ENCODE measurements at places on chromosomes 5 and 9. TPM values are rescaled to one million over a fixed set of nuclear protein-coding genes. Genes with fewer than 3 reads are reported as not detected.

GRCh38 chr9:26856413-26857032 is 36.1 kb downstream of the CAAP1 start:
- DNase-seq: no peak

- no peak for DNase-seq
These were observed 55.0 kb downstream of the SH3PXD2B start for GRCh38 chr5:172399336-172399735.

GRCh38 chr9:7415836-7416235 is 383.7 kb downstream of the DMAC1 start:
- no peak for DNase-seq

DNA sequence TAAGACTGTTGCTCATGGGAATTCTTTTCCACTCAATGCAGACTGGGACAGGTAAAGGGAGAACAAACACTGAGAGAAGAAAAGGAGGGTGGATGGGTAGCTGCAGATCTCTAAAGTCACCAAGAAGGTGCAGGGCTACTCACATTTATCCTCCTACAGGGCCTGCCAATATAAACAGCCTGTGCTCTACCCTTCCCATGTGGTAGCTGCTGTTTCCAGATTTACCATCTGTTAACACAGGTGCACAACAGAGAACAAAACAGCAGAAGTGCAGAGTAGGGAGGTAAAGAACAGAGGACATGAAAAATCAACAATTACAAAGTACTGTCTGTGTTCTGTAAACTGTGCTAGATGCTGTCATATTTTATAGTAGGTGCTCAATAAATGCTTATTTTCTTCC is 26.0 kb downstream of the JAKMIP2 start:
- DNase-seq: no peak

GRCh38 chr5:81172710-81173109 is 60.4 kb upstream of the CKMT2 start:
- no peak for DNase-seq

DNA sequence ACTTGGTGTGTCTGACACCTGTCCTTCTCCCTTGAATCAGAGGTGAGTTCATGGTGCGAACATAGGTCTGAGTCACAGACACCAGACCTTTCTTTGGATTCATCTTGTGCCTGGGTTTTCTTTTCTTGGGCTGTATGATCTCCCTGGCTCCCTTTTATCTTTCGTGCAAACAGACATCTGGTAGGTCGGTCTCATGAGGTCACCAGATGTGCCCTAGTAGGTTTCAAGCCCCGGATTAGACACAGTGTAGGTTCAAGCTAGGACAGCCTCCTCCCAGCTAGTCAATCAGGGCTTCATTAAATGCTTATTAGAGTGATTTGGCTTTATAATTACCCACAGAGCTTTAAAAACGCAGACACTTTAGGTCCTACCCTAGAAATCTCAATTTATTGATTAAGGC is 106.0 kb upstream of the MYO10 start:
- DNase-seq: no peak

DNA sequence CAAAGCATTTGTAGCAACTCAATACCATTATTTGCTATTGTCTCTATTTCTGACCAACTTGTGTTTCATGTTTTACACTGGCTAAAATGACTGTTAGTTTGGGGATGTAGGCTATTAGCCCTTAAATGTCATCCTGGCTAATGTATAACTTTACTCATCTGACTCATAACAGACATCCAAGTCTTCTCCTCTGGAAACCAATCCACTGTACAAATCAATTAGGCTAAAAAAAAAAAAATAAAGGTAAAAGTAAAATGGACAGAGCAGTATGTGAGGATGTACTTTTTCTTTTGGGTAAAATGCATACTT is 20.6 kb downstream of the MEGF9 start:
- DNase-seq: no peak

DNA sequence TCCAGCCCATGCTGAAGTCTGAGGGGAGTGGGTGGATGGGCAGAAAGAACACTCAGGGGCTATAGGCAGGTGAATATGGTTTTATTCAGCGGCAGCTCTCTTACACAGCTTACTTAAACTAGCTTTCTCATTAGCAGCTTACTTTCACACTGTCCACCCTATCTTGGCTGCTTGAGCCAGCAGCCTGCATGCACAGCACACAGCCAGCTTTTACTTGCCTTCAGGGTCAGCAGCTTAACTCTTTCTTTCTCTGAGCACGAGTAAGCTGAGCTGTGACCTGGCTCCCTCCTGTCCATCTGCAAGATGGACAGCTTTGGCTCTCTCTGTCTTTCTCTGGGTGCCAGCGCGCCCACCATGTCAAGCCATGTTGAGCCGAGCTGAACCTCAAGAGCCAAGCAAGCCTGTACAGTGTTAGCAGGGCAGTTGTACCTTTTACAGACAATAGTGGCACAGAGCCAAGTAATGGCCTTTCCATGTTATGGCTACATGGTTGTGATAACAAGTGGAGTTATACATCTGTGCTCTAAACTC is 1054.9 kb downstream of the PTPRD start:
- no peak for DNase-seq

Gene INSL4
- total RNA-seq: not detected

Gene PTGDS
- total RNA-seq: 1.2 TPM

Data from Peyer's patch (tissue), 4 donors.